ENCODE measurements at places on chromosomes 16 and 17.

DNA sequence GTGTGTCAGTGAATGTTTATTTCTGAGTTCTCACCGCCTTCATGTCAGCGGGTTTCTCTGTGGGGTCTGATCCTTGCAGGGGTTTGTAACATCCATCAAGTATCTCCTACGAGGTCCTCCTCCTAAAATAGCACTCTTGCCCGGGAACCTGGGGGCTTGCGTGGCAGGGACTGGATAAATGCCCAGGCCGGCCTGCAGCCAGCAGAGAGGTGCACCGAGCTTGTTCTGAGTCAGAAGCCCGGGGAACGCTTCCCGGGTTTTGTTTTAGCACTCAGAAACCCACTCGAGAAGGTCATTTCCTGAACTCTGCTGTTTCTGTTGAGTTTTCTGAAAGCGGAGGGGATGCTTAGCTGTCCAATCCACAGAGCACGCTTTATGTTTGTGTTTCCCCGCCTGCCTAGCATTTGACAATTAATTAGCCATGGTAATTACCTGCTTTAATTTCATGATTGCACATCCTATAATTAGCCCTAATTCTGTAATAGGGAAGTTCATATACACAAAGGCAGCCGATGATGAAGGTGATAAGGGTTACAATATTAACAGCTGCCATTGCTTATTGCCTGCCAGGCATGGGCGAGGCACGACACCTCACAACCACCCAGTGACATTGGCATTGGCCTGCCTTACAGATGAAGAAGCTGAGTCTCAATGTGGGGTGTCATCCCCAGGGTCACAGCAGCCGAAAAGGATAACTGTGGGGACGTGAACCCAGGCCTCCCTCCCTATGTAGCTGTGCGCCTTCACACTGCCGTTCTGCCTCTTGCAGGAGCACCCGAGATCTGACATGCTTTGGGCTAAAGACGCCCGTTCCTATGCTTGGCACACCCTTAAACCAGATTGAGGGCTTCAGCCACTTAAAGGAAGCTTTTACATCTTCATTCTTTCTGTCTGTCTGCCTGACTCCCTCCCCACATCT, 333.1 kb downstream of the CPPED1 start:
- DNase-seq: no peak

GRCh38 chr17:73757420-73757819, 113.2 kb upstream of the SDK2 start:
- no peak for DNase-seq

- DNase-seq: no peak
Observed at GRCh38 chr16:1442697-1443096, 1.7 kb downstream of the CCDC154 start.

DNA sequence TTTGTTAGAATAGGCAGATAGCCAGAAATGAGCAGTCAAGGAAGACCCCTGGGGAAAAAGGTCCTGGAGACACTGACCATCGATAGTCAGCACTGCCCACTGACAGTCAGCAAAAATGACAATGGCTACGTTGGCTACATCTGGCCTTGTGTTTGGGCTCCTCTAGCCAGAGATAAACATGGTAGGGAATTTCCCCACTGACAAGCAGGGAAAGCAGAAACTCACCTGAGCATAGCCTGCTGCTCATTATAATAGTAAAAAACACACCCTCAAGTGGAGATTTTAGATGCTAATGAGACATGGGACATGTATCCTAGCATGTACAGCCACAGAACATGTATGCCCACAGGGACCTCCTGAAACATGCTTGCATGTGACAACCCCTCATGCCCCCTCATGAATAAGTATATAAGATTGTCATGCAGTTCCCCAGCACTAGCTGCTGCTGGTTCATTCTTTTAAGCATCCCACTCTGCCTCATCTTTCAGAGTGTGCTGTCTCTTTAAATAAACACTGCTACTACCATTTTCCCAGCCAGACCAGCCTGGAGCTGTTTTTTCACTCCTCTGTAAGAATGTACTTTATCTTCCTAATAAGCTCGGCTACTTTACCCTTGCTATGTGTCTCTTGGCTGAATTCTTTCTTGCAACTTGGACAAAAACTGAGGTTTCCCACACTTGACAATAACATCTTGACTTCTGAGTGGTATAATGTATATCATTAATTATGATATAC, 550.1 kb upstream of the CDH8 start:
- no peak for DNase-seq

DNA sequence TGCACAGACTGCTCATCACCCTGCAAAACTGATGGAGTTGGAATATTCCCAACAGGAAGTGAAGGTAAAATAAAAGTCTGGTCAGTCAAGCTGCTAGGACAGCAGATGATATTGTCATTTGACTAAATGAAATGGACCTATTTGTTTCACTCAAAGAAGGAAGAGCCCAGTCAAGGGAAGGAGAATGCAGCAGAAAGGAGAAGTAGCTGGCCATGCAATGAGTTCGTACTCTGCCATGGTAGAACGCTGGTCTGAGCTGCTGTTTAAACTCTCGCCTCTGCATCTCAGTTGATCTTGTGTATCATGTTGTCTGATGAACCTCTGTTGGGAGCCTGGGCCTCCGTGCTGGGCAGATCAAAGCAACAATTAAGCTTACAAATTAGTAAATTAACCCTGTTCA, 15.6 kb upstream of the YPEL2 start:
- no peak for DNase-seq

GRCh38 chr17:10793256-10793655, 10.6 kb downstream of the TMEM238L start:
- no peak for DNase-seq

DNA sequence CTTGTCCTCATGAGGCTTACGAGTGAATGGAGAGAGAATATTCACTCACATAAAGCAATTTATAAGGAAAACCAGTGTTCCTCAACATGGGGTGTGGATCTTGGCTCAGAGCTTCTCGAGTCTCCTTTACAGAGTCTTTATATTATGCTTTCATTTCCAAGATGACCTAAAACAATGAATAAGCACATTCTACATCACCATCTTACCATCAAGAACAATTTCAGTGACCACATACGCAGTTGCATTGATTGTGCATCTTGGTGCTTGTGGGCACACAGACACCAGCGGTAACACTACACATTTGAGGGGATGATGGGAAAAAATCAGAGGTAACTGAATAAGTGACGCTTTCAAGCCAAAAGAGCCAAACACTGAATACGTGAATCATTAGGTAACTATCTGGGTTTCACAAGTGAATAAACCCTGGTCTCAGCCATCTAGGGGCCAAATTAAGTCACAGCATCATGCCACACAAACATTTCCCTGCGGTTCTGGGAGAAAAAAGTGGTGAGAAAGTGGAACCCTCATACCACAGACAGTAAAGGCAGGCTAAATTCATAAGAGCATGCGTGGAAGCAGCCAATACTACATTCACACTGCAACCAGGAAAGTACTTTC, 9.4 kb downstream of the CWC25 start:
- DNase-seq: no peak

DNA sequence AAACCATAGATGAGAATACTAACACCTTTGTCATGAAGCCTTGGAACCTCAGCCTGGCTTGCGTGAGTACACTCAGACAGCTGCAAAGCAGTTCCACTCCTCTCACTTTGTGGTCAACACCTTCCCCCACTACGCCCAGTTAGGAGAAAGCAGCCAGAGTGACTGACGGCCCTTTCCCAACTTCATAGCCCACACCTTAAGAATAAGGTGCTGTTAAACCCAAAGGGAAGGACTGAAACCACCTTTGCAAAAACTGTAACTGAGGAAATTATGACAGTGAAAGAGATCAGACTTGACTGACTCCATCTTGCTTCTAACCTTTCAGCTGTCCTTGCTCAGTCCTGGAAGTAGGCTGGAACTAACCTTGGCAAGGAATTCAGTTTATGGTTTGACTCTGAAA, 13.7 kb downstream of the N4BP1 start:
- no peak for DNase-seq

DNA sequence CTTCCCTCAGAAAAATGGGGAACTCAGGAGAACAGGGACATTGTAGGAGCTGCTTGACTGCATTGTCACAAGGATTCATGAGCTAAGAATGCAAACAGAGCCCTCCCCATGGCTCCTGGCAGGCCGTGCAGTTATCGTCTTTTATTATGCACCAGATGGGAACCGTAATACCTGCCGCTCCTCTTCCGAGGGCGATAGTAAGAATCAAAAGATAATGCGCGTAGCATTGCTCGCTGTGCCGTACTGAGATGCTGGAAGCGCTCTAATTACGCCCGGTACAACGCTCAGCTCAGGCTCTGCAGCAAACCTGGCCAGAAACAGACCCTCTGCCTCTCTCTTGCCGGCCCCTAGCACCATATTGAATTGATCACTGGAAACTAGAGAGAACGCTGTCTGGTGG, 87.1 kb upstream of the PLCG2 start:
- DNase-seq: no peak

DNA sequence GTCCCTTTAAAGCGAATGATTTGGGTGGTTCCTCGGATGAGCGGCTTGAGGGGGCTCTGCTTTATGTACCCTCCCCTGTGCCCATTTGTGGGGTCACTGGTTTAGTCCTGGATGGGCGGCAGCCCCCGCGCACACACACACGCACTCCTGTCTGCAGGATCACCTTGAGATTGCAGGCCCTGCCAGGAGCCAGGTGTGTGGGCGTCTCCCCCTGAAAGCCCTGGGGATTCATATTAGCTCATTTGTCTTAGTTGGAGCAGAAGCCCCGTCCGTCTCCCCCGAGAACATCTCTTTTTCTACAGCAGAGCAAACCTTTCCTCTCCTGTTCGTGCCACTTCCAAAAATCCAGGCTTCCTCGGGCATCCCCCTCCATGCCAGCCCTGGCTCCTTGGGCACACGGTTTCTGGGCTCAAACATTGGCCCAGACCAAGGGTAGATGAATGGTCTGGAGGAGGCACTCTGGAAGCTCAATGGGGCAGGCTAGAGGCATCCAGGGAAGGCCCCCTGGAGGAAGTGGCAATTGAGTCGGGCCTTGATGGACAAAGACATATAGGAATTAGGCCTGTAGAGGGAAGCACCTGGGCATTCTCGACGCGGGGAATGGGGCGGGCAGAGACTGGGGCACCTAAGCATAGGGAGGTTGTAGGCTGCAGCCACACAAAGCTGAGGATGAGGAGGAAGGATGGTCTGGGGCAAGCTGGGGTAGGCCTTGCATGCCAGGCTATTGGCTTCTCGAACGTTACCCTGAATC, 218.5 kb upstream of the GSE1 start:
- DNase-seq: no peak

Data from KG1 (cell line).